ENCODE measurements at places on chromosomes 3 and 15. TPM values are rescaled to one million over a fixed set of nuclear protein-coding genes. Genes with fewer than 3 reads are reported as not detected.

The SKOR1 gene
- 0.95 TPM for total RNA-seq

The SLC15A2 gene
- total RNA-seq = 2.4 TPM

GRCh38 chr3:58308728-58309127 is 2.4 kb downstream of the HTD2 start:
- peaks cover 23% of the 10 kb centered on the region for H3K36me3 ChIP-seq
- H3K27me3 ChIP-seq = no peaks in the 10 kb centered on the region
- H3K27ac ChIP-seq = peak overlapping the region; percentile 99
- peak overlapping the region; percentile 96 for H3K4me3 ChIP-seq

The IL16 gene
- 63.2 TPM for total RNA-seq

GRCh38 chr3:175659670-175660350 is 800.7 kb downstream of the NAALADL2 start:
- H3K27me3 ChIP-seq = no peaks in the 10 kb centered on the region
- no peaks in the 10 kb centered on the region for H3K36me3 ChIP-seq
- H3K4me3 ChIP-seq = no peak overlapping the region

- no peaks in the 10 kb centered on the region for H3K36me3 ChIP-seq
- H3K4me3 ChIP-seq = no peak overlapping the region
- H3K27me3 ChIP-seq = no peaks in the 10 kb centered on the region
- H3K27ac ChIP-seq = no peak overlapping the region
- peaks cover 8% of the 10 kb centered on the region for H3K4me1 ChIP-seq
Observed at GRCh38 chr3:153574445-153574844, 412.4 kb downstream of the RAP2B start.

DNA sequence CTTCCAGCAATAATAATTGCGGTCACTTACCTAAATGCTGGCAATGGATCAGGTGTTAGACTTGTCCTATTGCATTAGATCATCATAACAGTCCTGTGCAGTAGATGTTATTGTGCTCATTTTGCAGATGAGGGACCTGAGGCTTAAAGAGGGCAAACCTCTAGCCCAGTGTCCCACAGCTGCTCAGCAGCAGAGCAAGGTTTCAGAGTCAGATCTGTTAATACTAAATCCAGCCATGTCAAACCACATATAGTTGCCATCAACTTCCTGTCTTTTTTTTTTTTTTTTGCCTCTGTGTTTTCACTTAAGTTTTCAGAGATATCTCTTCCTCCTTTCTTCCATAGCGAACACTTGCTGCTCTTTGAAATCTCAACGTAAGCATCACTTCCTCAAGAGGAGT is 12.1 kb downstream of the FEZF2 start:
- no peaks in the 10 kb centered on the region for H3K36me3 ChIP-seq
- DNase-seq = no peak
- H3K4me1 ChIP-seq = no peaks in the 10 kb centered on the region
- peaks cover 14% of the 10 kb centered on the region for H3K27me3 ChIP-seq
- H3K4me3 ChIP-seq = no peak overlapping the region

- no peak overlapping the region for H3K4me3 ChIP-seq
- H3K27me3 ChIP-seq = no peaks in the 10 kb centered on the region
- H3K4me1 ChIP-seq = no peaks in the 10 kb centered on the region
- no peak for DNase-seq
Observed at GRCh38 chr15:49827311-49827710, 206.5 kb downstream of the DTWD1 start.

The PXYLP1 gene
- total RNA-seq = 13.2 TPM

DNA sequence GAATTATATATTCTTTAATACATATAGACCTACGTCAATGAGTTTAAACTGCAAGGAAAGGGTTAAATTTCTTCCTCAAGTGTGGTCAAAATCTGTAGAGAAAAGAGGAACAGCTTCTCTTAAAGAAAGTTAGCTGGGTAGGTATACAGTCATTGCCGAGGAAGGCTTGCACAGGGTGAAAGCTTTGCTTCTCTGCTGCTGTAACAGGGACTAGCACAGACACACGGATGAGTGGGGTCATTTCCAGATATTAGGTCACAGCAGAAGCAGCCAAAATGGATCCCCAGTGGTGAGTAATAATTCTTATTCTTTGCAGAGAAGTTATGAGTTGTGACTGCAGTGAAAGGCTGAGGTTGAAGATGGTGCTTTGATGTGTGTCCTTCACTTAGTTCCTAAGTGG is at the start of gene CD86:
TSS of gene CD86 (plus strand) at position 148 of the 400 bp plus-strand sequence. CDS start at position 276, 128 bp downstream.
- no peak within 1 kb of the TSS for H3K4me3 ChIP-seq
- no peaks in the 10 kb centered on the region for H3K4me1 ChIP-seq
- H3K36me3 ChIP-seq = peaks cover 2% of the 10 kb centered on the region
- H3K27ac ChIP-seq = no peak within 1 kb of the TSS
- peaks cover 51% of the 10 kb centered on the region for H3K27me3 ChIP-seq
- DNase-seq = no peak

The GABRR3 gene
- not detected for total RNA-seq

The APBA2 gene
- 9.8 TPM for total RNA-seq

The MORC1 gene
- total RNA-seq = not detected

DNA sequence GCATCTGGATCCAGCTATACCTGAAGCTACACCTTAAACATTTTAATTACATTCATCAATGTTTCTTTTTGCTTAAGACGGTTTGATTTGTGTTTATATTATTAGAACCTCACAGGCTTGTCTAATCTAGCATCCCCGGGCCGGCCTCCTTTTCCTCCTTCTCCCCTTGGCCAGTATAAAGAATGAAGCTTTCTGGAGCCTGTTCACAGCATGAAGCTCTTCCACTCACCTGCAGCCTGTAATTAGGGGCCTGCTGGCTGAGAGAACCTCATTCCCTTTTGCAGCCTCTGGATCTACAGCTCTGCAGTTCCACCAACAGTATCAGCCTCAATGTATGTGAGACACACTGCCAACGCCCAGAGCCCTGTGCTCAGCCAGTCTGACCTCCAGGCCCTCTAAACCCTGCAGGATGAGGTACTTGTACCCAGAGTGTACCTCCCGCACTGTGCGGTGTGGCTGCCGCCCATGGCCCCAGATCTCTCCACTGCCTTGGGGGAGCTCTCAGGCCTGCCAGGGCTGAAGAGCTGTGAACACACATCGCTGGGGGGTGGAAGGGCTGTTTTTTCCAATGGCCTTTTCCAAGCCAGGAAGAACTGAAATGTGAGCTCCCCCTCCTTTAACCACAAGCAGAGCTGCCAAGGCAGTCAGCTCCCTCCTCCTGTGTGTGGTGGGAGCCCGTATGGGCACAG is 114.7 kb upstream of the ALDH1A3 start:
- DNase-seq = no peak
- no peaks in the 10 kb centered on the region for H3K36me3 ChIP-seq
- peaks cover 5% of the 10 kb centered on the region for H3K4me1 ChIP-seq
- H3K27me3 ChIP-seq = peaks cover 23% of the 10 kb centered on the region
- H3K4me3 ChIP-seq = no peak overlapping the region

The ANKRD63 gene
- not detected for total RNA-seq

- DNase-seq = no peak
- no peaks in the 10 kb centered on the region for H3K4me1 ChIP-seq
- H3K27ac ChIP-seq = no peak overlapping the region
Observed at GRCh38 chr3:143339451-143339850, 219.9 kb downstream of the CHST2 start.

- H3K27ac ChIP-seq = peak overlapping the region; percentile 100
- no peak for DNase-seq
- no peaks in the 10 kb centered on the region for H3K27me3 ChIP-seq
Observed at GRCh38 chr3:52269776-52270175, 8.7 kb downstream of the WDR82 start.
